ENCODE measurements at places on chromosomes 3 and 15. TPM values are rescaled to one million over a fixed set of nuclear protein-coding genes. Genes with fewer than 3 reads are reported as not detected.

DNA sequence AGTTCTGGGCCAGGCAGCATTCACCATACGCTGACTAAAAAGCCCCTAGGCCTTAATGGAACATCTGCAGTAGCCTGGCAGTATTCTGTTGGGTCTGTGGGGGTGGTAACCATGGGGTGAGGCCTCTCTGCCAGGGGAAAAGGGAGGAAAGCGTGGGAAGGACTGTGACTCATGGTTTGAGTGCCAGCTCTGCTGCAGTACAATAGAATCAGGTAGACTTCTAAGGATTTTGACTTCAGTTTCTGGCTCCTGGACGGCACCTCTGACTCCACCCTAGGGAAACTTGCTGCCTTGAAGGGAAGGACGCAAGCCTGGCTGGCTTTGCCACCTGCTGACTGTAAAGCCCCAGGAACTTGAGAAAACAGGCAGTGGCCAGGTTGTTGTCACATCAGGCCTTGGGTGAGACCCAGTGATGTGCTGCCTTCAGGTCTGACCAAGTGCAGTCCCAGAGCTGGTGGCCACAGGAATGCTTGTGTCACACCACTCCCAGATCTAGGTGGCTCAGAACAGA is 148.6 kb downstream of the SUCNR1 start:
- no peaks in the 10 kb centered on the region for H3K36me3 ChIP-seq
- no peak overlapping the region for H3K4me3 ChIP-seq
- peak; percentile 58 for DNase-seq
- peaks cover 10% of the 10 kb centered on the region for H3K4me1 ChIP-seq

DNA sequence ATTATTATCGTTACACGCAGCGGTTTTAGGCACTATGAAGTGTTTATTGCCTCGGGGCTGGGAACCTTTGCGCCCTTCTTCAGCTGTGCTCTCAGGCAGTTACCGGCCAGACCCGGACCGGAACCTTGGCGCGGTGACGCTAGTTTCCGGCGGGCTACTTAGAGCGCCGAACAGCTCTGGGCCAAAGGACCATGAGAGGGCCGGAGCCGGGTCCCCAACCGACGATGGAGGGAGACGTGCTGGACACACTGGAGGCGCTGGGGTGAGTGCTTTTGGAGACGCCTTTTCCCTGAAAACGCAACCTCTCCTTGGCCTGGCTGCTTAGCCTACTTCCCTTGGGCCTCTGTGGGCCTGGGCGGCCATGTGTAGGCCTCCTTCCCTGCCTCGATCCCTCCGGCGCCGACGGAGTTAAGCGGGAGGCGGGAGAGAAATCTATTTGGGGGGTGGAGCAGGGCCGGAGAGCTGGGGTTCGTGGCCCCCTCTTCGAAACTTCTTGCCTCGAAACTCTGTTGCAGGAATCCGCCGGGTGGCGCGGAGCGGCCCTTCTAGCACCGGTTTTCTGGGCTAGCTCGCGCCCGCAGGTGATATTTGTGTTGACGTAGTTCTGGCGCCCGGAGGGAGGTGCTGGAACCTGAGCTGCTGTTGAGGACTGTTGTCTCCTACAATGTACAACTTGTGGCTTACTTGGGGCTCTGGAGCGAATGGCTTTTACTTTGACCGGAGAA is at the start of gene FAM98B:
TSS of gene FAM98B (plus strand) at position 157 of the 725 bp plus-strand sequence. CDS start at position 192, 35 bp downstream.
- peak within 1 kb of the TSS; percentile 85 for H3K4me3 ChIP-seq
- no peaks in the 10 kb centered on the region for H3K36me3 ChIP-seq
- DNase-seq = peak; percentile 83
- H3K4me1 ChIP-seq = peaks cover 9% of the 10 kb centered on the region
- peaks cover 3% of the 10 kb centered on the region for H3K27me3 ChIP-seq
- H3K27ac ChIP-seq = peak within 1 kb of the TSS; percentile 92

DNA sequence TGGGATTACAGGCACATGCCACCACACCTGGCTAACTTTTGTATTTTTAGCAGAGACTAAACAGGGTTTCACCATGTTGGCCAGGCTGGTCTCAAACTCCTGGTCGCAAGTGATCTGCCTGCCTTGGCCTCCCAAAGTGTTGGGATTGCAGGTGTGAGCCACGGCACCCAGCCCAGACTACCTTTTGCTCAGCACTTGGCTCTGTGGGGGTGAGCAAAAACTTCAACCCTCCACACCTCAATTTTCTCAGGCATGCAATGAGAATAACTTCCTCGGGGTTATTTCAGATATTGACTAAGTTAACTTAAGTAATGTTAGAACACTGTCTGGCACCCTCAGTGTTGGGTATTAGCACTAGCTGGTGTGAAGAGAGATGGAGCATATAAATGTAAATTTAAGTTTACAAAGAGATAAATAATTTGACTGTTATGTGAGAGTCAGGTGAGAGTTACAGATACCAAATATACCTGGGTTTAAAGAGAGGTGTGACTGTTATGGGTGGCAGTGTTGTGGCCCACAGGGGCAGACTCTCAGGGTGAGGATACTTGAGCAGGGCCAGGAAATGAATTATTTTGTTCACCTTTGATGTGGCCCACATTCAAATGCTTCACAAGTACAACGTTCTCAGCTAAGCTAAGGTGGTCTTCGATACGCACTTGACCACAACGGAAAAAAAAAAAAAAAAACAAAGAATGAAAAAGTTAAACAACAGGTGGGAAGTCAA is 29.0 kb downstream of the CPOX start:
- no peak for DNase-seq
- H3K36me3 ChIP-seq = no peaks in the 10 kb centered on the region
- no peak overlapping the region for H3K4me3 ChIP-seq
- H3K4me1 ChIP-seq = peaks cover 4% of the 10 kb centered on the region
- no peak overlapping the region for H3K27ac ChIP-seq

DNA sequence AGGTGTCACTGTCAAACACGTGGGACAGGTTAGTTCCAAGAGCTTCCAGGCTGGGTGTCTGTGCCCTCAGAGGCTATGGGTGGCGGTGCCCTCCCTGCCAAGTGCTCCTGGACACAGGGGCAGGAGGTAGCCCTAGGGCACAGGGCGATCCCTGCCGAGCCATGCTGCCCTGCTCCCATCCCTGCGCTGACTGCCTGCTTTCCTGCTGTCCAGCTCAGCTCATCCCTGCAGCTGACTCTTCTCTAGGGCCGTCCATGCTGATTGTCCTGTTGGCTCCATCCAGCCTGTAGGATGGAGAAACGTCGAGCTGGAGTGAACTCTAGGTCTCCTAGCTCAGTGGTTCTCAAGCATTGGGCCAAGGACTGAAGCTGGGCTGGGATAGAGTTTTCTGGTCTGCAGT is 3.7 kb downstream of the PDIA5 start:
- H3K4me1 ChIP-seq = no peaks in the 10 kb centered on the region
- no peaks in the 10 kb centered on the region for H3K36me3 ChIP-seq
- H3K27me3 ChIP-seq = no peaks in the 10 kb centered on the region
- no peak overlapping the region for H3K27ac ChIP-seq

GRCh38 chr3:64158334-64158733 is 66.9 kb downstream of the PRICKLE2 start:
- H3K36me3 ChIP-seq = peaks cover 42% of the 10 kb centered on the region
- DNase-seq = no peak
- H3K4me3 ChIP-seq = no peak overlapping the region
- no peak overlapping the region for H3K27ac ChIP-seq

GRCh38 chr15:81312790-81313543 is 11.0 kb downstream of the STARD5 start:
- H3K4me1 ChIP-seq = peaks cover 23% of the 10 kb centered on the region
- peak overlapping the region; percentile 78 for H3K27ac ChIP-seq
- no peaks in the 10 kb centered on the region for H3K27me3 ChIP-seq
- no peaks in the 10 kb centered on the region for H3K36me3 ChIP-seq
- DNase-seq = peak; percentile 98

DNA sequence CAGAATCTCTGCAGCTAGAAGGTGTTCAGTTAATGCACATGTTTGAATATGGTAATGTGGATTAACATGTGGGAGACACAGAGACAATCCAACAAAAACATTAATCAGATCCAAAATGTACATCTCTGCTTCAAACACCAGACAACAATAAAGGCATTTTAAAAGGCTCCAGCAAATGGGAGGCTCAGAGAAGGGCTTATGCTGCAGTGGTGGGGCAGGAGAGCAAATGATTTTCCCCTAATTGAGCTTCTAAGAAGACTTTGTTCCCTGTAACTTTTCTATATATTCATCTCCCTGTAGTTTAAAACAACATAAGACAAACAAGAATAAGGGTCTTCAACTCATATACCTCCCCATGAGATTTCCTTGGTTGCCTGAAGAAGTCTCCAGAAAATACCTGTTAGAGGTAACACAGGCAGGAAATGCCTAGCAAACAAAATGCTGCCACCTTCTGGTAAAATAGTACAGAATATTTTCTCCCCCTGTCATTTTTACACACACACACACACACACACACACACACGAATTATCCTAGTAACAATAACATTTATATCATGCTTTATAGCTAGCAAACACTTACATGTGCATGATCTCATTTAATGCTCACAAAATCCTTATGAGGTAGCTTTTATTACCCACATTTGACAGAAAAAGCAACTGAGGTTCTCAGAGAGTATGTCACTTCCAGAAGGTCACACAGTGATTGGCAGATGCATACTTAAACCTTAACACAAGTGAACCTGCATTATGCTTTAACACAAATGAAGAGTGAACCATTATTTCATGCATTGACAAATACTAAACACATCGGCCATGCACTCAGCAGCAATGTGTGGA is 123.4 kb upstream of the MB21D2 start:
- peak; percentile 54 for DNase-seq
- H3K4me1 ChIP-seq = no peaks in the 10 kb centered on the region
- H3K36me3 ChIP-seq = no peaks in the 10 kb centered on the region

DNA sequence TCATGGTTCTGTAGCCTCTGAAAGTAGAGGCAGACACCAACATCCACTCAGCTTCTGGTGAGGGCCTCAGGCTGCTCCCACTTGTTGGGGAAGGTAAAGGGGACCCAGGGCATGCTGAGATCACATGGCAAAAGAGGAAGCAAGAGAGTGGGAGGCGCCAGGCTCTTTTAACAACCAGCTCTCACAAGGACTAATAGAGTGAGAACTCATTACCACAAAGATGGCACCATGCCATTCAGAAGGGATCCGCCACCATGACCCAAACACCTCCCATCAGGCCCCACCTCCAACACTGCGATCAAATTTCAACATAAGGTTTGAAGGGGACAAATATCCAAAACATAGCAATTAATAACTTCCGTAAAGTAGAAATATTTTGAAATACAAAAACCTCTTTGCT is 192.3 kb downstream of the OCA2 start:
- no peaks in the 10 kb centered on the region for H3K4me1 ChIP-seq
- DNase-seq = no peak
- H3K27ac ChIP-seq = no peak overlapping the region
- no peak overlapping the region for H3K4me3 ChIP-seq

GRCh38 chr3:37450561-37450960 is 276.2 kb upstream of the LRRFIP2 start:
- H3K4me3 ChIP-seq = no peak overlapping the region
- DNase-seq = no peak
- H3K4me1 ChIP-seq = peaks cover 4% of the 10 kb centered on the region
- peaks cover 73% of the 10 kb centered on the region for H3K27me3 ChIP-seq

- peak overlapping the region; percentile 52 for H3K27ac ChIP-seq
- no peak overlapping the region for H3K4me3 ChIP-seq
- no peaks in the 10 kb centered on the region for H3K36me3 ChIP-seq
- DNase-seq = no peak
Measured at GRCh38 chr3:64221571-64222257, 3.6 kb downstream of the PRICKLE2 start.

DNA sequence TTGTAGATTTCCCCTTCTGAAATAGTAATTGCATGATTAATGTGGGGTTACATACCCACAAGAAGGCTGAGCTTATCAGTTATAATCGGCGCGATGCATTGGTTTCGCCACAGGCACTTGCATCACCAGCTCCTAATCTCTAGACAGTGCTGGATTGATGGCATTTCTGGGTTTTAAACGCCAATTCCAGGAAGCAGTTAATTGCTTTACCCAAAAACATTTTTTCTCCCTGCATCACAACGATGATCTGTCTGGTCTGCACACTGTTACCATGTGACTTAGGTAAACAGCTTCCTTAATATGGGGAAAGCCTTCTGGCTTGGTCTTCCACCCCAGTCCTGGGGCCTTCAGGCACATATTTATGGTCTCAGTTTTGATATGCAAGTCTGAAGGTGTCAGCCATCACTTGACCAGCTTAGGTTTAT is 70.0 kb upstream of the HEG1 start:
- H3K36me3 ChIP-seq = no peaks in the 10 kb centered on the region
- DNase-seq = peak; percentile 100
- H3K27me3 ChIP-seq = no peaks in the 10 kb centered on the region
- H3K4me1 ChIP-seq = peaks cover 59% of the 10 kb centered on the region

GRCh38 chr3:157133434-157134320 is 26.3 kb downstream of the CCNL1 start:
- DNase-seq = no peak
- peaks cover 70% of the 10 kb centered on the region for H3K4me1 ChIP-seq
- H3K27me3 ChIP-seq = no peaks in the 10 kb centered on the region

- H3K4me1 ChIP-seq = peaks cover 20% of the 10 kb centered on the region
- H3K36me3 ChIP-seq = no peaks in the 10 kb centered on the region
- no peak for DNase-seq
- no peak overlapping the region for H3K27ac ChIP-seq
Measured at GRCh38 chr15:39177561-39177960, 403.3 kb upstream of the THBS1 start.

DNA sequence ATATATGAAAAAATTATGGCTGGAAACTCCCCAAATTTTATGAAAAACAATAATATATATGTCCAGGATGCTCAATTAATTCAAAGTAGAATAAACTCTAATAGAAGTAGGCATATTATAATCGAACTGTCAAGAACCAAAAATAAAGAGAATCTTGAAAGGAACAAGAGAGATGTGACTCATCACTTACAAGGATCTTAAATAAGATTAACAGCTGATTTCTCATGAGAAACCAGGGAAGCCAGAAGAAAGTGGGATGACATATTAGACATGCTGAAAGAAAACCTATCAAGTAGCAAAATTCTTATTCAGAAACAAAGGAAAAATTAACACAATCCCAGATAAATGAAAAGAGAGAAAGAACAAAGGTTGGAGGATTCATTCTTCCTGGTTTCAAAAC is 66.8 kb downstream of the FAIM start:
- H3K27ac ChIP-seq = no peak overlapping the region
- H3K27me3 ChIP-seq = no peaks in the 10 kb centered on the region
- peak; percentile 37 for DNase-seq
- no peak overlapping the region for H3K4me3 ChIP-seq

DNA sequence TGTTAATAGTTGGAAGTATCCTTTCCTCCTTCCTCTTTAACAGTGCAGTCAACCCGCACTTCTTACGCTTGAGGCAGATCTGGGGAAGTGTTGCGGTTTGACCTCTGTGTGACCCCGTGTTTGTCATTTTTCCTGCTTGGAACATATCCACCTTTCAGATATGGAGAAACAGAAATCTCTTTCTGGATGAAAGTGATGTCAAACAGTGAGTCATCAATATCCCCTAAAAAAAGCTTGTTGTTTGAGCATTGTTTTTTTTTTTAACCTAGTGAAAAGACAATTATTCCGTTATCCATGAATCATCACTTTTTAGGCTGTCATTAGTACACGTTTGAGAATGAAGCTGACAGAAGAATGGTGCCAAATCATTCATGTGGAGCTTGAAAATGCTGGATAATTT is 293.7 kb downstream of the ARPP21 start:
- peak overlapping the region; percentile 41 for H3K27ac ChIP-seq
- H3K36me3 ChIP-seq = no peaks in the 10 kb centered on the region
- peak; percentile 92 for DNase-seq
- no peaks in the 10 kb centered on the region for H3K27me3 ChIP-seq
- no peak overlapping the region for H3K4me3 ChIP-seq

CCDC54 gene
- not detected for total RNA-seq

TMC3 gene
- 0.22 TPM for total RNA-seq

LYSMD4 gene
- 3.8 TPM for total RNA-seq

TGM4 gene
- 0.18 TPM for total RNA-seq

CAMKV gene
- 0.45 TPM for total RNA-seq

SCN11A gene
- 0.20 TPM for total RNA-seq

CFAP92 gene
- total RNA-seq = 0.52 TPM

SERINC4 gene
- total RNA-seq = not detected

CPEB1 gene
- 18.5 TPM for total RNA-seq
